Spinal cord (tissue), 10 donors: ENCODE measurements at places on chromosomes 4 and X.

- DNase-seq, result no peak
These were observed 255.3 kb upstream of the PCDH10 start for GRCh38 chr4:132893787-132894186.

DNA sequence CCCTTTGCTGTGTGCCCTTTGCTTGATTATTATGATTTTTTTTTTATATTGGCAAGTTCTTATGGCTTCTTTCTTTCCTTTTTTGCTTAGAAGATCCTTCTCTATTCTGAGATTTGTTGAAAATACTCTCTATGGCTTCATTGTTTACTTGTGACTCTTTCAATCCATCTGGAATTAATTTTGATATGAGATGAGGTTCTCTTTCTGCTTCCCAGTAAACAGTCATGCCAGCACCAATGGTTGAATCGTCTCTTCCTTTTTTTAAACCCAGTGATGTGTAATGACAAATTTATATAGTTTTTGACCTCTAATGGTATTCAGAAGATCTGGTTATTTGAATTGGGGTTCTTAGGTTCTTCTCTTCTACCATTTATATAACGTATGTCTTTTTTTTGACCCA, 121.8 kb downstream of the ARHGAP10 start:
- DNase-seq, result no peak

GRCh38 chrX:67636532-67636931, 92.7 kb downstream of the AR start:
- no peak for DNase-seq

DNA sequence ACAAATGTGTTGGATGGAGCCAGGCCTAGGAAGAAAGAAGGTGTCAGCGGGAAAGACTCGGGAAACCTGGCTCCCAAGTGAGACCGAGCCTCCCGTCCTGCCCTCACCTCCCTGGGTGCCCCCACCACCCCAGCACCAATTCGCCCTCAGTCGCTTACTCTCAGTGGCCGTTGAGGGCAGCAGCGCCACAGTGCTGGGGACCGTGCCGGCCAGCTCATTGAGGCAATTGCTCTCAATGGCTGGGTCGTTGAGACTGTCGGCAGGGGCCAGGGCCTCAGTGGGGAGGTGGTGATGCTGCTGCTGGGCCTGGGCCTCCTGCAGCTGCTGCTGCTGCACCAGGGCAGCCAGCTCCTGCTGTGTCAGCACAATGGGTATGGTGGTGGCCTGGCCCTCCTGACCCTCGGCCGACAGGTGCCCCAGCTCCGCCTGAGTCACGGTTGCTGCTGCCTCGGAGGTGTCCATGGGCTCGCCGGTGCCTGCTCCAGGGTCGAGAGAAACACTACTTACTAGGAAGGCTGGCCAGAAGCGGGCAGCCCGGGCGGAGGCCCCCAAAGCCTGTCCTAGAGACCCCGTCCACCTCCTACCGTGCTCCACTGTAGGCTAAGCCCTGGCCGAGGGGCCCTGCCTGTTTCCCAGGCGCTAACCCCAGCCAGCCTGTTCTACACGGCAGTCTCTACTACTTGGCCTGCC, 7.4 kb upstream of the RENBP start:
- DNase-seq, result no peak

DNA sequence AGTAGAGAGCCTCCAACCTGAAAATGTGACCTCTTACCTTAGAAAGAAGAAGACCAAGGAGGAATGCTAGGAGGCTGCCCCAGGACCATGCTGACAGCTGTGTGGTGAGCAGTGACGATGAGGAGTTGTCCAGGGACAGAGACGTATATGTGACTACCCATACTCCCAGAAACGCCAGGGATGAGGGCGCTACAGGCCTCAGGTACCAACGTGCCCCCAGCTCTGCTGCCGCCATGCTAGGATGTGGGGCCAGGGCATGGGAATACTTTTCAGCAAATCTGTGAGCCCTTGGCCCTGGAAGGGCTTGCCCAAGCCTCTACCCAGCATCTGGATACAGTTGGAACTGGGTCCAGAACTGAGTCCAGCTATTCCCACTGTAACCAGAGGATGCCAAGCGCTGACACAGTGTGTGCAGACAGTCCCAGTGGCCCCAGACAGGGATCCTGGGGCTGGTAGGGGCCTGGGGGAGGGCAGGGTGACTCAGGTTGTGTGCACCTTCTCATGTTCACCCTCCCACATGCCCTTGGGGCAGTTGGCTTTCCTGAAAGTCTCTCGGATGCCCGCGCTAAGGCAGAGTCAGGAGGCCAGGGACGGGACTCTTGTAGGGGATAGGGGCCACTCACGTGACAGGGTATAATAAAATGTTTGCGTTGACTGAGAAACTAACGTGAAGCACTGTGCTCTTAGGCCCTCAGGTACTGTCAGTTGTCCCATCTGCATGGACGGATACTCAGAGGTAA, 23.9 kb upstream of the FAM193A start:
- no peak for DNase-seq

DNA sequence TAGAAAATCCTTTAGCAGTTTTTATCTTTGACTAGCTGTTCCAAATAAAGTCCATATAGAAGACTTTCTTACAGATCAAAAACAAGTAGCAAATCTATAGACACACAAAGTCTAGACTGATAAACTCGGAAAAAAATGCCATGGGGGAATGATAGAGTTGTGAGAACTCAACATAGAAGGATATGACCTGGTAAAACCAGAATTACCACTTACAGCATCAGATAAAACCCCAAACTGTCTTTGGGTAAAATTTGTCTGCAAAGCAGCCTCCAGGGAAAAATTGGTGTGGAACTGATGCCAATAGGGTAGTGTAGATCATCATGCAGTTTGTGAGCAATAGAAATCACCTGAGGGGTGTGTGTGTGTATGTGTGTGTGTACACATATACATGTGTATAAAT, 579.1 kb downstream of the SPOCK3 start:
- DNase-seq, result no peak

DNA sequence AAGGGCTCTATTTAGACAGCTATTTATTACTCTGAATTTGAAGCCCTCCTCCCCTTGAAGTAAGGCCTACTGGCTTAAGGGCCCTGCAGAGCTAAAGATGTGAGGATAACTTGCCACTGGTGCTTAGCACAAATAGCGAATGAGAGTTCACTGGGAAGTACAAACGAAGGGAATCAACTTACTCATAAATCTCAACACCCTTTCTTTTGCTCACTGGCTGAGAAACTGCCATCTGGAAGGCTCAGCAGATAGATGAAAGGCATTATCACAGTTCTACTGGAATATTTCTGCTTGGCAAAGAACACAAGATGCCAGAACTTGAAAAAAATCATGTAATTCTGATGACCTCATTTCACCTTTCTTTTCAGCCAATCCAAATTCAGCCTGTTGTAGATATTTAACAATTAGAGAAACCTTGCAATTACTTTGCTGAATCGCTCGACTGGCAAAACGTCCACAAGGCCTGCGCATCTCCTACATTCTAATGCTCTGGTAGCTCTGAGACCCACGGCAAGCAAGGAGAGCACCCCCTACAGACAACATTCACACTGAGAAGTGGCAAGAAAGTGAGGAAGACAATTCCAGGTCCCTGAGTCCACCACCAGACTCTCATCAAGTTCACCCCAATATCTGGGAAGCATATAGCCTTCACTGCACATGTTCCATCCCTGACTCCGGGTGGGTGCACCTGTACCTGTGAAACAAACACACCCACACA, 27.5 kb downstream of the TSPAN5 start:
- DNase-seq, result peak; percentile 76

DNA sequence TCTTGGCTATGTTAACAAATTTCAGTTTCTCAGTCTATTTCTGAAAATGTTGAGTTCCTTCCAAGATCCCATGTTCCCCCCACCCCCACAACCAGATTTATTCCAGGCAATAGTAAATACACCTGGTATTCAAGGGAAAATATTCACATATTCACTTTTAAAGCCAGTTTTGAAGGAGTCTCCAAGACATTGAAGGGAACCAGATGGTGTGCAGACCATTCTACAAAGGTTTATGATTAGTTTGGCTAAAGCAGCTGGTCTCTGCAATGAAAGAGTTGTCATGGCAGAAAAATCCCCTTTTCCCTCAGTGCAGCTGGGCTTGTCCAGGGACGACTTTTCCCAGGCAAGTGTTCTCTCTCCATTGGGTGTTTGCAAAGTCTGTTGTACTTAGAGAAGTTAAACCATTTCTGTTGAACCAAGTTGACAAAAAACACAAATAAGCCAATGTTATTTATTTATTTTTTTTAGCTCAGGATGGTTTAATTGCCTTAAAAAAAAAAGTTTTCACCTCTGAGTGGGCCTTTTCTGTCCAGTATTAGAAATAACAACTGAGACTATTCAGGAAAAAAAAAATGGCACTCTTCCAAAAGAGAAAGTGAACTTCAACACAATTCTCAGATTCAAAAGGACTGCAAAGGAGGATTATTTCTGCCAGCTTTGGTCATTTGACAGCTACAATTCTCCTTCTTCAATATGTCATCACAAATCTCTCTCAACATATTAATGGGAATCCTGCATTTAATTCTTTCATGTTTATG, 410.6 kb downstream of the IL1RAPL1 start:
- DNase-seq, result no peak

DNA sequence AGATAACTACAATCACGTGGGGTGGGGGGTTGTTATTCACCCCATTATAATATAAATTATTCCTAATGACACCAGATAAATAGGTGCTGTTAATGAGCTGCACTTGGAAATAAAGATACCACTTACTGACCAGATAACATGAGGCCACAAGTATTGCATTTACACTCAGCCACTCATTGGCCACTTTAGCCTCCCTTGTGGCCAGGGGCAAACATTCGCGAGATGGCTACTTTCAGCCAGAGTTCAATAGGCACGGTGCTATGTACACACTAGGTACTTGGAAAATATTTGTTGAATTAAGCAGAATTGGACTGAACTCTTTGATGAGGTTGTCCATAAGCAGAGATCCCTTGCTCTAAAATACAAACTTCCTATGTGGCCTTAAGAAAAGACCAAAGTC, 713.7 kb upstream of the TENM3 start:
- no peak for DNase-seq

DNA sequence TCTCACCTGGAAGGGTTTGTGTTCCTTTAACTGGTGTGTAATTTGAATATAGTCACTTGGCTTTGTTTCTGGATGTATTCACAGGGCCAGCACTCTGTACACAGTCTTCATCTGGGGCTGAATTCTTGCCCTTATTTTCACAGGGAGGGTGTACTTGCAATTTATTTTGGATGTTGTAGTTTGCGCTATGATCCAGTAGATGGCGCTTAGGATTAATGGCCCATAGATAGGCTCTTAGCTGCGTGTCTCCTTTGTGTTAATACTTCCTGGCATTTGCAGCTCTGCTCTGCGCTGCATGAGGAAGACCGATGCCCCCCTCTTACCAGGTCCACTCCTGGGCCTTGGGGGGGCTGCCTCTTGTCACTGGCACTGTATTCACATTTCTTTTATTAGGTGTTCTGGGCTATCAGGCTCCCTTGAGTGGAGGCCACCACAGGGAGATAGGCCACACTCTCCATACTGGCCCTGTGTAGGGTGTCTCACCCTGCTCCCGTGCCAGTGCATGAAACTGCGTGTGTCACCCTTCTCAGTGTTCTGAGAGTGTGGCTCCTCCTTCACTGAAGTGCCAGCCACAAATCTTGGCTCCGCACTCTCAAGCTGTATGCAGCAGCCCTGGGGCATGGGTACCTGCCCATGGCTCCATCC, 562.2 kb downstream of the ZIC3 start:
- DNase-seq, result peak; percentile 5

GRCh38 chr4:121185960-121186359, 21.8 kb upstream of the TNIP3 start:
- DNase-seq, result no peak

- DNase-seq, result no peak
These were observed 315.5 kb downstream of the CAMK2D start for GRCh38 chr4:113446019-113446418.

DNA sequence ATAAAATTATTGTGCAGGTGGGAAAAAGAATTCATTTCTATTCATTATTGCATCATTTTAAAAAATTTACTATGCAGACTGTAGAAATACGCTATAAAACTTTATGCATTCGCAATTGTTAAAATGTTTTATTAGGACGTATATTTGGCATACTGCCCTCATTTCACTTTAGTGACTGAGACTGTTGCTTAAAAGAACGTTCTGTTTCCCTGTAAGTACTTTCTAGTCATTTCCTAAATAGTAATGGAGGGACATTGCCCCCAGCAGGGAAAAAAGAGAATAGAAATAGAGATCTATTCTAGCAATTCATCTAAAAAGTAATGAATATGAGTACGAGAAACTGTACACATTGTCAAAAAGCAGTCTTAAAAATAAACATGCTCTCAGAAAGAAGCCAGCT, 1295.8 kb upstream of the TENM3 start:
- DNase-seq, result peak; percentile 14

- DNase-seq, result no peak
These were observed 269.9 kb upstream of the FAT4 start for GRCh38 chr4:125044886-125045285.

GRCh38 chr4:8217246-8217511, 18.1 kb downstream of the SH3TC1 start:
- no peak for DNase-seq

- DNase-seq, result no peak
These were observed 268.3 kb downstream of the PDHA2 start for GRCh38 chr4:96108146-96108545.
